Spinal cord (tissue), 10 donors: ENCODE measurements at places on chromosomes 7 and 10. TPM values are rescaled to one million over a fixed set of nuclear protein-coding genes. Genes with fewer than 3 reads are reported as not detected.

Gene DRGX
- total RNA-seq, result 3.4 TPM

Gene HMX2
- not detected for total RNA-seq

Gene SSMEM1
- total RNA-seq, result not detected

Gene MCU
- total RNA-seq, result 55.2 TPM

Gene SOSTDC1
- 48.7 TPM for total RNA-seq

- no peak overlapping the region for H3K27ac ChIP-seq
- H3K27me3 ChIP-seq, result no peaks in the 10 kb centered on the region
- no peak overlapping the region for H3K4me3 ChIP-seq
Measured at GRCh38 chr10:37865264-37865663, 7.9 kb upstream of the ZNF248 start.

- no peaks in the 10 kb centered on the region for H3K4me1 ChIP-seq
- no peaks in the 10 kb centered on the region for H3K36me3 ChIP-seq
- no peaks in the 10 kb centered on the region for H3K27me3 ChIP-seq
- no peak overlapping the region for H3K27ac ChIP-seq
- H3K4me3 ChIP-seq, result no peak overlapping the region
- DNase-seq, result peak; percentile 51
Measured at GRCh38 chr7:16051561-16052255, 365.2 kb upstream of the MEOX2 start.

GRCh38 chr7:69244701-69245100 is 353.6 kb upstream of the AUTS2 start:
- no peak for DNase-seq
- no peak overlapping the region for H3K27ac ChIP-seq
- no peak overlapping the region for H3K4me3 ChIP-seq
- no peaks in the 10 kb centered on the region for H3K36me3 ChIP-seq
- H3K27me3 ChIP-seq, result no peaks in the 10 kb centered on the region
- H3K4me1 ChIP-seq, result no peaks in the 10 kb centered on the region

DNA sequence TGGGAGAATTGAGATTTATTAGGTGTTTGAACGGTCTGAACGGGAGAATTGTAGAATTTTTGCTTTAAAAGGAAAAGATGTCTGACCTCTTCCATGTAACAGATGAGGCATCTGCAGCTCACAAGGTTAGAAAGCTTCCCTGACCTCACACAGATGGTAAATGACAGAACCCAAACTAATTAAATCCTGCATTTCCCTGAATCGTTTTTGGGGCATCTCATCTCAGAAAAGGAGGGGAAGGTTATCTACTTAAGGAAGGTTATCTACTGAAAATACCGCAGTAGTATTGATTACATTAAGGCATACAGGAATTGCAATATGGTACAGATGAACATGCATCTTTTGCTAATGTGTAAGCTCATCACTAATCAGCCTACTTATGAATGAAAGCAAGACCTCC is 278.3 kb downstream of the CCDC3 start:
- H3K27me3 ChIP-seq, result no peaks in the 10 kb centered on the region
- no peak for DNase-seq
- H3K36me3 ChIP-seq, result peaks cover 3% of the 10 kb centered on the region
- H3K4me1 ChIP-seq, result peaks cover 7% of the 10 kb centered on the region
- no peak overlapping the region for H3K4me3 ChIP-seq
- H3K27ac ChIP-seq, result no peak overlapping the region

- no peak for DNase-seq
- H3K4me1 ChIP-seq, result no peaks in the 10 kb centered on the region
- H3K36me3 ChIP-seq, result no peaks in the 10 kb centered on the region
- no peaks in the 10 kb centered on the region for H3K27me3 ChIP-seq
- H3K27ac ChIP-seq, result no peak overlapping the region
Measured at GRCh38 chr7:16935341-16935735, 53.6 kb upstream of the AGR3 start.
